Femur (tissue), 1 donor: ENCODE measurements at places on chromosomes 7 and 10.

DNA sequence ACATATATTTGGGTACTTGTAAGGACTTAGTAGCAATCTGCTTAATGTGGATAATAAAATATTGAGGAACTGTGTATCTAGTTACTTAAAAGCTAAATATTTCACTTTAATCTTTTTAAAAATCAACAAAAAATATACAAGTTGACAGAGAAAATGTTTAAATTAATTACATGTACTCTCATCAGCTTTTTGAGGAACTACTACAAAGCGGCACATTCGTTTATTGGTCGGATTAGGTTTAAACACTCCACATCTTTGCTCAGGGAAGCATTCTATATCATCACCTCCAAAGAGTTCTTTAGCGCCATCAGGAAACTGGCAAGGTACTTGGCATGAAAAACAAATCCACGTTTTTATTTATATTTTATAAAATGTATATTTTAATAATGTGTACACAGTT is 1.6 kb downstream of the ATOH7 start:
- no peak for DNase-seq

DNA sequence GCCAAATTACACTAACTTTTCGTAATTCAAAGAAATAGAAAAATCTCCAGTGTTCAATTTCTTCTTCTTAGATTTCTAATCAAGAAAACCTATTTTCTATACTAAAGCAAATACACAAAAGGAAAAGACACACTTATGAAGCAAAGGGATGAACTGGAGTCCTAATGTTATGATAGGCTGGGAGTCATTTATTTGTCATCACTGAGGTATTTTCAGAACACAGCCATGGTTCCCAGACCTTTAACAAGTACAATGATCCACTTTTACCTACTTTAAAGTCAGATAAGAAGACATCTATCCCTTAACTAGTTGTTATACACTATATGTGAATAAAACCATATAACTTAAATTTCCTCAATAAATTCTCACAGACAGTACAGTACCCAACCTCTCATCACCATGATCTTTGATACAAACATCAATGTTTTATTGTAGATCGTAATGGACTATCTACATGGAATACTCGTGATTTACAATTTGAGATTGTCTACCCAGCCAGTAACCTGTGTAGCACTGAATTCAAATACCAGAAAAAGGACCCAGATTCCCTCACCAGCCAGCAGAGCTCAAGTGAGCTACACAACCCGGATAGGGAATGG is 12.5 kb downstream of the ASNS start:
- no peak for DNase-seq

GRCh38 chr7:140059273-140060242 is 3.2 kb downstream of the PARP12 start:
- DNase-seq, result no peak

DNA sequence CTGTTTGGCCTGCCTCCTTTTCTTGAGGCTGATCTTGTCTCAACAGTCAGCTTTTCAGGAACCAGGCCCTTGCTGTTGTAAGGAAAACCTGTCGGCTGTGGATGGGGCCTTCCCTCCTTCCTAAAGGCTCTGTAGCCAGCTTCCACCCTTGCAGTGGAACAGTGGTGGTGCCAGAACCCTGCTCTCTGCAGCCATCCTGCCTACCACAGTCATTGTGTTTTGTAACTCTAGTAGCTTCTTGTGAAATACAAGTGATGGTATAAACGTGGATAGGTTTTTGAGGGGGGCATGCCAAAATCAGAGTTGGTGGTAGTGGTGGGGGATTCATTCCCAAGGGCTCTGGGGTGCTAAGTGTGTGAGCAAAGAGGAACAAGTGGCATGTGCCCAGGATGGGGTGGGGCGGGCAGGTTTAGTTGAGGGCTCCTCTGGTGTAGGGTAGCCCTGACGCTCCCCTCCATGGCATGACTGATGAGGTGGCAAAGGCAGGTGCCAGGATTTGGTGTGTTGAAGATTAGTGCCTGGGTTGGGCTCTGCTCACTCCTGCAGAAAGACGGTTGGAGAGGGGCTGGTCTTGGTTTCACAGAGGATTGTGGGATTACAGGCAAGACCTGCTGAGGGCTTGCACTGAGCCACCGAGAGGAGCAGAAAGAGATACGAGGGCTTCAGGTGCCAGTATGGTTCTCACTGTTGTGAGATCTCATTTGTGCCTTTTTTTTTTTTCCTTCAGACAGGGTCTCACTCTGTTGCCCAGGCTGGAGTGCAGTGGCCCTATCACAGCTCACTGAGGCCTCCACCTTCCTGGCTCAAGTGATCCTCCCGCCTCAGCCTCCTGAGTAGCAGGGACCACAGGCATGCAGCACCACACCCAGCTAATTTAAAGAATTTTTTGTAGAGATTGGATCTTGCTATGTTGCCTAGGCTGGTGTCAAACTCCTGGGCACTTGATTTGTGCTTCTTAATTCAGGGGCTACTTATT is 7.4 kb downstream of the TSPAN14 start:
- no peak for DNase-seq

DNA sequence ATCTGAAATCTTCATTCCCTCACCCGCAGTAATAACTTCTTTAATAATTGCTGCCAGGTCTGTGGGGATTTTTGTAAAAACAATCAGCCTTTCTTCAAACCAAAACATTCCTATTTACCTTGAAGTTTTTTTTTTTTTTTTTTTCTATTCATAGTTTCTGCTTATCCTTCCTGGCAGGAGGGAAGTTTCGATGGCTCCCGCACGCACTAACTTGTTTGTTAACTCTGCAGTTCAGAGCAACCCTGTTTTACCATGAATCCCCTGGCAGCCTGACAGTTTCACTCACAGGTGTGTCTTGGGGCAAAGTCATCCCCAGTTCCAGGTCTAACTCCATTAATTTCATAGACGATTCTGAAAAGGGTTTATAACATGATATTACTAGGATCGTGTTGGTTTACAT is 149.3 kb downstream of the KLF6 start:
- no peak for DNase-seq

DNA sequence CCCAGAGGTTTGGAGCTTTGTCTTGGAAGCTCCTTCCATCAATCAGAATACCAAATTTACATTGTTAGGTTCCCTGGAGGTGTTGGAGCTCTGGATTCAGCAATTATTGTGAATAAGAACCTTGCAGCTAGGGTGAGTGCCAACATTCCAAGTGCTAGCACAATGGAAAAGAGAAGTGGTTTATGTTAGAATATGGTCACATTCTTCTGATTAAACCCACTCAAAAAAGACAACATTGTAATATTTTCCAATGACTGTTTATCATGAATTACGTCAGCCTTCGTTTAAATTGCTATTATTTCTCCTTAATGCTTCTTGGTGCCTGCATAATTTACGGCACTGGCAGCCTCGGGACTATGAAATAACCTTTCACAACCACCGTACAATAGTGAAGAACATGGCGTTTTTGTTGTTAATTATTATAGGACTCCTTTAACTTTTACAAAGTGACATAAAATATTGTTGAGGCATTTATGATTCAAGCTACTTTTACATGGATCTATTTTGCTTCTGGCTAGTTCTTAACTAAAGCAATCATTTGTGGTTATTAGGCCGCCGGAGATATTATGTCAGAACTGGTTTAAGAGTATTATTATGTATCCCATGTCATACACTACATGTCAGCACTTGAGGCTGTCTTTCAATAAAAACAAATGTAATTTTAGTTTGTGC is 117.7 kb downstream of the ARID5B start:
- DNase-seq, result no peak

DNA sequence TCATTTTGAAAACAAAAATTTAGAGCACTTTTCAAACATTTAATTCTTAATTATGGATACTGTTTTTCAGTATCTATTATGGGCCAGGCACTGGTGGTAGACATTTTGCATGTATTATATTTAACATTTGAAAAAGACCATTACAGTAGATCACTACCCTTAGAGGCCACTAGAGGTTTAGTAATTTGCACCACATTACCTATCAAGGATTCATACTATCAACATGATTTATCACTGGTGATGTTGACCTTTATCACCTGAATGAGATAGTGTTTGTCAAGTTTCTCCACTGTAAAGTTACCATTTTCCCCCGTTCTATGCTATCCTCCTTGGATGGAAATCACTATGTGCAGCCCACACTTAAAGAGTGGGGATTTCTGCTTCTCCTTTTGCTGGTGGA is 4.4 kb upstream of the SNX13 start:
- no peak for DNase-seq

GRCh38 chr7:27484451-27484850 is 178.2 kb downstream of the HIBADH start:
- DNase-seq, result no peak

DNA sequence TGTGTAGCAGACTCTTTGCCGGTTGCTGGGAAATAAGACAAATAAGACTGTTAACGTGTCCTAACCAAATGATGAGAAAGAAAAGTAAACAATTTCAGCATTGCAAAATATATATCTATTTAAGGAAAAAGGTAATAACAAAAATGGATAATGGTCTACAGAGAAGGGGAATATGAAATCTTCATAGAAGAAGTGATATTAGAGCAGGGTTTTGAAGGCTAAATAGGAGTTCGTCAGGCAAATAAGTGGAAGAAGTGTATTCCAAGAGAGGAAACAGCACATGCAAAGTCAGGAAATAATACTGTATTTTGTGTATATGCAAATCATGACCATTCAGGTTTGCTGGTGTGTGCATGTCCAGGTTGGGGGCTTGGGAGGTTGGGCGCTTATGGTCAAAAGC is 55.3 kb upstream of the OSBPL3 start:
- DNase-seq, result no peak

DNA sequence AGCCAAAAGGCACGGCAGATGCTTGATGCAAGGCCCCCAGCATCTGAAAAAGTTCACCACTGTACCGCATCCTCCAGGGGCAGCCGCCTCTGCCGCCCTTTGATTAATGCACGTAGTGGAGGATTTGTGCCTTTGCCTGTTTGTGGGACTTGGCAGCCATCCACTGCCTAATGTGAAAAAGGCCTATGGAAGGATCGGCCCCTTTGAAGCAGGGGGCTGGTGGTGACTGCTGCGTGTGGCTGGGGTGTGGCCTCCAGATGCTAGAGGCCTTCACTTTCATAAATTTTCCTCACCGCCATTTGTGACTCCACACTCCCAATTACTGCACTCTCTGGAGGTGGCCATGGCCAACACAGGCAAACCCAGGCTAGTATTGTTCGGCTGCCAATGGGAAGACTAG is 226.0 kb downstream of the BMPER start:
- no peak for DNase-seq
